ENCODE measurements at places on chromosomes 4 and X.

GRCh38 chrX:38860106-38861013, 59.1 kb downstream of the MID1IP1 start:
- DNase-seq: no peak

DNA sequence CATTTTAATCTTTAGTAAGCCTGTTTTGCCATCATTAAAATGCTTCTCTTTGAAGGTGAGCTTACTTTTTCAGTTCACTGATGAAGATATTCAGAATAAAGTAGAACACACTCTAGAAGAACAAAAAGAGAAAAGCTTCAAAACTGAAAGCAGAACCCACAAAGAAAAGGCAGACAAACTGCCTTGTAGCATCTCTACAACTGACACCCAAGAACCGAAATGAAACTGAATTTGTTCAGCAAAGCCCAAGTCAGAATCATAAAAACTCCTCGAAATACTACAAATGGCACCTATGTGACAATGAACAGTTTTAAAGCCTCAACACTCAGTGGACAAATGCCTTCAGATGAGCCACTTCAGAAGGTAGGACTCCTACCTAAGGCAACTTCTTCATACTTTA, 83.6 kb downstream of the MAML3 start:
- DNase-seq: no peak

- no peak for DNase-seq
Observed at GRCh38 chr4:74490736-74491135, 45.8 kb downstream of the AREG start.

DNA sequence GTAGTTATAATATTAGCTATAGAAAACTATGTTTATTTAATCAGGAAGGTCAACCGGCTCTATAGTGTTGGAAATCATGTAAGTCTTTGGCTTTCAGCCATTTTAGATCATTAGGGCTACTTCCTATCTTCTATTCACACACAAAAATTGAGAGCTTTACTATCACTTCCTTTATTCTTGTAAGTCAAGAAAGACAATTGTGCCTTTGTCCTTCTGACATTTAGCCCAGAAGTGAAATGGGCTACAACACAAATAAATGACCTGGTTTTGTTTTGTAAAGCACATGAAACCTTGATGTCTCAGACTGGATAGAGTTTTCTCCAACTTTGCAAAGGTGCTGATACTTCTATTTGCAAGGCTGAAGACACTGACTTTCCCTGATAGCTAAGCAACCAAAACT, 122.4 kb upstream of the ACSL4 start:
- DNase-seq: no peak

DNA sequence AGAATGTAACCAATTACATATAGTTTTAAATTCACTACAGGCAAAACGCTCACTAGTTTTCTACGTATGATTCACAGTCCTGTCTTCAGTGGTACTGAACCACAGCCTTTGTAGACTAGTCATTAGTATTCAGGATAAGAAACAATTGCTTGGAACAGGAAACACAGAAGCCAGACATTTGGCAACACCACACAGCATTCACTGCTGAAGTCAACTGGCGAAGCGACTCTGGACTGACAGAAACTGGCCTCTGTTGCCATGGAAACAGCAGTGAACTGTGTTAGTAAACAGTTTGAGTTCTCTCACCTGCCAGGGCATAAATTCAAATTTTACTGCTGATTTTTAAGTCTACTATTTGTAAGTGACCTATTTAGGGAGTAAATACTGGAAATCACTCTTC, 57.6 kb downstream of the MAPK10 start:
- DNase-seq: no peak

- DNase-seq: no peak
Observed at GRCh38 chr4:156496797-156497196, 474.8 kb downstream of the PDGFC start.

DNA sequence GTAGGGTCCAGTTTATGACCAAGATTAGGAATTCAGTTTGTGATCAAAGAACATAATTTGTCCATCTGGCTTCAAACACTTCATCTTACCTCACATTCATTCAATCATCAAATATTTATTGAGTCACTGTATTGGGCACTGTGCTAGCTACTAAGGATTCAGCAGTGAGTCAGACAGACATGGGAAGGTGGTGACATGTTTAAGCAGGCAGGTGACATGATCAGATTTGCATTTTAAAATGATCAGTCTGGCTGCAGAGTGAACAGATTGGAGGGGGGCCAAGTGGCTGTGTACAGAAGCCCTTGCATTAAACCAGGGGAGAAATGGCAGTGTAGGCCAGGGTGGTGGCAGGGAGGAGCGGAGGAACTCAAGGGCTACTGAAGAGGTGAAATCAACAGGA, 25.1 kb upstream of the APLN start:
- DNase-seq: no peak

DNA sequence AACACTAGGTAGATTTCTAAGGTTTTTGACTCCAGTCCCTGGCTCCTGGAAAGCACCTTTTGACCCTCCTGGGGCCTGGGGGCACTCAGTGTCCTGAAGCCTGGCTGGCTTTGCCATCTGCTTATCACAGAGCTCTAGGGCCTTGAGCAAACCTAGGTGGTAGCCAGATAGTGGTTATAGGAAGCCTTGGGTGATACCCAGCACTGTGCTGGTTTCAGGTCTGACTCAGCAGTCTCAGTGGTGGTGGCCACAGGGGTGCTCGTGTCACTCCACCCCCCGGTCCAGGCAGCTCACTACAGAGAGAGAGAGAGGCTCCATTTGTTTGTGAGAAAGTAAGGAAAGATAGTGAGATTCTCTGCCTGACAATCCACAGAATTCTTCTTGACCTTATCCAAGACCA, 195.8 kb upstream of the ZFP42 start:
- DNase-seq: no peak

DNA sequence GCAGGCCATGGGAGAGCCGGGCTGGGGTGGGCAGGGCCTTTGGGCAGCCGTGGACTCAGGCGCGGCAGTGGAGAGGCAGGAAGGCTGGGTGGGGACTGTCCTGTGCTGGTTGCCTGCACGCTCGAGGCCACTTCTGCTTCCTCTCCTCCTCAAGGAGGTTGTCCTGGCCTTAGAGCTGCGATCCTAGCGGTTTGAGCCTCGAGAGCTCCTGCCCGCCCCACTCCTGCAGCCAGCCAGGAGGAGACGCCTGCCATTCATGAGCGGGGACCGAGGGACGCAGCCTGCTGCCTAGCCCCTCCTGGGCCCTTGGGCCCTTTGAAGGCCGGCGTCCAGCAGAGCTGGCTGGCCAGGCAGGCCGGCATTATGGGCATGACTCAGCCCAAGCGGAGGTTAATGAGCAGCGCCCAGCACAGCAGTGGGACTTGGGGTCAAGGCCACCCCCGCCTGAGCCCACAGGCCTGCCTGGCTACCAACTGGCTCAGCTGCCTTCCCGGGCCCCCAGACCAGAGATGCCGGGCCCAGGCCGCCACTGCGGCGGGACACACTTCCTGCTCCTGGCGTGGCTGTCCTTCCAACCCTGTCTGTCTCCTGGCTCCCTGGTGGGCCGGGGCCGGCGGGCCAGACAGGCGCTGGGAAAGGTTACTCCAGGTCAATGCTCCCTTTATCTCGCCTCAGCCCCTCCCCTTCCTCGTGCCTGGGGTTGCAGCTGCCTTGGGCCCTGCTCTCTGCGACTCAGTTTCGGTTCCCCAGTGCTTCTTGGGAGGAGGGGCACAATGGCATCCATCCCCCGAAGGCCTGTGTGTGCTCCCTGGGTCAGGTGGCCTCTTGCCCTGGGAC, 1.8 kb downstream of the ABCD1 start:
- peak; percentile 34 for DNase-seq

GRCh38 chrX:64191281-64192010, 14.1 kb downstream of the AMER1 start:
- DNase-seq: no peak

- no peak for DNase-seq
Observed at GRCh38 chr4:161256716-161257115, 907.1 kb downstream of the FSTL5 start.

All from activated gamma-delta T cell (primary cell).